ENCODE measurements at places on chromosomes 1 and 21.

DNA sequence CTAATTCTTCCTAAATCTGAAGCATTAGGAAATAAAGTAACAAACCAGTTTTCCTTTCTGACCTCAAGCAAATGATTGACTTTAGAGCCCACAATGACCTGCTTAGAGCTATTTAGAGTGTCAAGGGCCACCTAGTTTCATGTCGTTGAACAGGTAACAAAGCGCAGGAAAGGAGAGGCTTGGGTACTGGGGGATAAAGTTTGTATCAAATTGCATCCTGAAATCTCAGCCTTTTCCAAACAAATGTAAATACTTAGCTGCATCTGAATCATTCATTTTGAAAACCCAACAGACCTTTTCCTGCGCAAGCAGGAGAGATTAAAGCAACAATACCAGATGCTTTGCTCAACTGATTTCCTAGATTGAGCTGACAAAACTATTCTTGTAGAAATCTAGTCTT, 121.2 kb downstream of the NRIP1 start:
- DNase-seq, result no peak

- DNase-seq, result no peak
These were observed 35.8 kb upstream of the IFNGR2 start for GRCh38 chr21:33367309-33367973.

DNA sequence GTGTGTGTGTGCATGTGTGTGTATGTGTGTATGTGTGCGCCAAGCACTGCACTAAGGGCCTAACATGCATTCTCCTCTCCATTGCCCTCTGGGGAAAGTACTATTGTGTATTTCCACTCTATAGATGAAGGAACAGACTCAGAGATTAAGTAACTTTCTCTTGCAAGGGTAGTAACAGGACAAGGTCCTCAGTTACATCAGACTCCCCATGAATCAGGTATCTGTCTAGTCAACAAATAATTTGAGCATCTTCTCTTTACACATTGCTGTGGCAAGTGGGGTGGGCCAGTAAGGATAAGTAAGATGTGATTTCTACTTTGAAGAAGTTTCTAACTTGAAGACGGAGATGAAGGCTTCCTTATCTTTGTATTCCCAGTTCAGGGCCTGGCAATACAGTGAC, 5.0 kb upstream of the HTR1D start:
- no peak for DNase-seq

DNA sequence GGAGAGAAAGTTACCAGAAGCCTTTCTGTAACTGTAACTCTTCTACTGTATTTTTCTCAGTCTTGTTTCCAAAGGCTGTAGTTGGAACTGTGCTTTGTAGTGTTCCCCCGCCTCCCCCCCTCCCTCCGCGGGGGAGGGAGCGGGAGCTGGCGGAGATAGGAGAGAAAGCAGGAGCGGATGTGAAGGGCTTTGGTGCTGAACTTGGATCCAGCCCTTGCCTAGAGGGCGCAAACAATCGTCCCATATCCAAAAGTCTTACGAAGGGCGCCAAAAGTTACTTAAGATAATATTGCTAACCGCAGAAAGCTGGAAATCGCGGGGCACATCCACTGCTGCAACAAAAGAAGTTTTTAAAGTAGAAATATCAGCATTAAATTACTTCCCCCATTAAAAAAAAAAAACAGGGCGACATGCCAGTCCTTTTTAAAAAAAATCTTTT, 2.4 kb upstream of the NFIA start:
- DNase-seq, result no peak

DNA sequence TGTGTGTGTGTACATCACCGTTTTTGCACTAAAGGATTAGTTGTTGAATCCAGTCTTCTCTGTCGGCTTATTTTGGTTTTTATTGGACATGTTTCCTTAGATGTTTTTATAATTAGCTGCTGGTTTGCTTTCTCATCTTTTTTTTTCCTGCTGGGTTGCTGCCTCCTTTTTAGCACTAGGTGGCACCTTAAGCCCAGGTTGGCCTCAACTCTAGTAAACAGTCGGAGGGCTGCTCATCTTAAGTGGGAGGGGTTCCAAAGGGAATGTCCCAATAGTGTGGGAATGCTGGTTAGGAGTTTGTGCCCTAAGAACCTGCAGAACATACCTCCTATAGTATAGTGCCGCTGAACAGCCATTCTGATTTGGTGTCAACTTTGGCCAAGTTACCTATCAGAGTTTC, 570.1 kb upstream of the CXADR start:
- DNase-seq, result no peak

- DNase-seq, result no peak
These were observed 155.9 kb downstream of the BARHL2 start for GRCh38 chr1:90561103-90561783.

DNA sequence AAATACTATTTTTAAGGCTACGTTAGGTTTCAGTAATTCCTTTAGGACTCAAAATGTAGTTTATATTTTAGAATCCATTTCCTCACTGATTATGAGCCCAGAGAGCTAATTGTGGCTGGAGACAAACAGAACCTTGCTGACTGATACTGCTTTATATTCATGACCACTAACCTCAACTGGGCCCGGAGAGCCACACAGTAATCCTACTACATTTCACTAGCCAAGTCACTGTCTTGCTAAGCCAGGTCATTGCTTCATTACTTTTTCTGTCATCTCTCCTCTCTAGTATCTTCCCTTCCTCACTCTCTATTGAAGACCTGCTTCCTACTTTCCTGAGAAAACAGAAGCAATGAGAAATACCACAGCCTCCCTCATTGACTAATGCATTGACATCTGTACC, 24.7 kb downstream of the IL23R start:
- no peak for DNase-seq

GRCh38 chr1:94055459-94056122, 65.4 kb downstream of the ABCA4 start:
- DNase-seq, result no peak

- DNase-seq, result no peak
These were observed 377.7 kb downstream of the PCP4 start for GRCh38 chr21:40244981-40245380.

DNA sequence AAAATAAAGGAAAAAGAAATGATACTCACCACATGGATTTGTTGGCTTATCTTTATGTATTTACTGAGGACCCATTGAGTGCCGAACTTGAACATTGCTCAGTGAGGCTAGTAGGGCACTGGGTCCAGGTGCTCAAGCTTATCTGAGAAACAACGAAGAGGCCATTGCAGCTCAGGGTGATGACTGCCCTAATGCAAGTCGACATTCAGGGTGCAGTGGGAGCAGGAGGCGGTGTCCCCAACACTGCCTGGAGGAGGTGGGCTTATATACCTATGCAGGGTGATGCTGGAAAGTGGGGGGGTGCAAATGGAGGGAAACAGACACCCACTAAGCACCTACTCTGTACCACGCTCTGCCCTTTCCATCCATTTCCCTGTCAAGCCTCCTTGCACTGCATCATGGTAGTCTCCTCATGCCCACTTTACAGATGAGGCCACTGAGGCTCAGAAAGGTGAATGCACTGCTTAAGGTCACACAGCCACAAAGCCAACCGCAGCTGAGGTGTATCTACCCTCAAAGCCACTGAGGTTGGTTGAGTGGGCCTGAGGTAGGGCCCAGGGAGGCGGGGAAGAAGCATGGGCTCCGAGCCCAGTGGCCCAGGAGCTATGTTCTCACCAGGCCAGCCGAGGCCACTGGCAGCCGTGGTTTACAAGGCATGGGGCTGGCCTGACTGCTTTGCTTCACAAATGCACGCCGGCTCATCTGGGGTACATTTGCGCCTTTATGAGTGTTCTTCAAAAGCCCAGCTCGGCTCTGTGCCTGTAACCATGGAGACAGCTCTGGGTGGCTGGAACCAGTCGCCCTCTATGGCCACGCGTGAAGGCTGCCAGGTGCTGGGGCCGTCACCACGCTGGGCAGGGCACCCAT, 103.8 kb downstream of the EPHB2 start:
- no peak for DNase-seq

- DNase-seq, result no peak
These were observed 214.6 kb upstream of the RGS18 start for GRCh38 chr1:191943684-191944083.

DNA sequence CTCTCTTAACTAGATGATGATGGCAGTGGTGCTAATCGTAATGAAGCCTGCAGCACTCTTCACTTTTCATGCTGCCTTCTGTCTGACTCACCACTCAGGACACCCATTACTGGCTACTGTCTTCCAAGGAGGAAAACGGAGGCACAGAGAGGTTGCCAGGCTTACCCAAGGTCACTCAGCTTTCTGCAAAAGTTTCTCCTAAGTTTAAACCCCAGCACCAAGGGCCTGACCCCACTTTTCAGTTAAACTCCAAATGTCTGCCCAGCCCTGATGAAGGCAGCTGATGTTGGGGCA, 78.1 kb upstream of the RUNX3 start:
- no peak for DNase-seq

DNA sequence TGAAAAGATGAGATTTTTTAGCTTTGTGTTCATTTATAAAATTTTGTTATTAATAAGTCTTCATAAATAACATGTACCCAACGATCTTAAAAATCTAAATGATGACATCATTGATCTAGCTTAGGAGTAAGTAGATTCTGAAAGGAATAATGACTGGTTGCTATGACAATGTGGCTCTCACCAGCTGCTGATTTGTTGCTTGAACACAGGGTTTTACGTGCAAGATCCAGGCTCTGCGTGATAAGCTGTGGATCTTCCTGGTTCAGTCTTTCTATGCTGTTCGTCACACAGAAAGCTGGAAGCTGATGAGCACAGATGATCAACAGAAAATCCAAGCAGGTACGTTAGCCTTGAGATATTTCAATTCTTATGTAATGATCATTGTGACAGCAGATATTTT, 49.1 kb upstream of the C1orf146 start:
- DNase-seq, result no peak

- no peak for DNase-seq
These were observed 92.9 kb downstream of the RHOU start for GRCh38 chr1:228828151-228828550.

GRCh38 chr1:198912046-198912445, 273.2 kb downstream of the PTPRC start:
- no peak for DNase-seq

GRCh38 chr1:185490924-185491323, 173.9 kb upstream of the IVNS1ABP start:
- DNase-seq, result no peak

DNA sequence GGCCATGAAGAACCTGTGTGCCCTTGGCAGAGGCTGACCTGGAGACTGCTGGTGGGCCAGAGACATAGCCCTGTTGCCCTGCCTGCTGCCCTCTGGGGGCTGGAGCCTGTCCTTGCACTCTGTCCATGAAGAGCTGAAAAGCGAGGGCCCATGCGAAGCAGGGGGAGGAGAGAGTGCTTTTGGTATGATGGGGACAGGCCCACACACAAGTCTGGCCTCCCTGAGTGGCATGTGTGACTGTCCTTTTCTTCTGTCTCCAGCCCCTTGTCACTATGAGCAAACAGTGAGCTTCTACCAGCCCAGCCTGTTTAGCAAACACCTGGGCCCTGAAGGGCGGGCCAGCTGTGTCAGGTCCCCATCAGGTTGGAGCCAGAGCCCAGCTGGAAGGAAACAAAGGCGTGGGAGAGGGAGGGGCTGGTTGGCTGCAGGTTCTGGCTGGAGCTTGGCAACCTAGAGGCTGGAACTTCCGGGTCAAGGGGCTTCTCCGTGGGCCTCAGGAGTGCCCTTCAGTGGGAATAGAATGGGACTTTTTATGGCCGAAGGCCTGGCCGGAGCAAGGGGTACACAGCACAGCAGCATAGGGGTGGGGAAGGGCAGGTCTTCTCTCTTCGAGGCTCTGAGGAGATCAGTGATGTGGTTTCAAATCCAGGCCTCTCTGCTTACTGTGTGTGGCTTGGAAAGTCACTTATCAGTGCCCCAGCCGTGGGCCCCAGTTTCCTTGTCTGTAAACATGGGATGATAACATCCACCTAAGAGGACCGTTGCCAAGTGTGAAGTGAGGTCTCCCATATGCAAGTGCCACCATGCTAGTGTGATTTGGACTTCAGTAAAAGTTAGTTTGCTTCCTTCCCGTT, 14.3 kb downstream of the QSOX1 start:
- no peak for DNase-seq

DNA sequence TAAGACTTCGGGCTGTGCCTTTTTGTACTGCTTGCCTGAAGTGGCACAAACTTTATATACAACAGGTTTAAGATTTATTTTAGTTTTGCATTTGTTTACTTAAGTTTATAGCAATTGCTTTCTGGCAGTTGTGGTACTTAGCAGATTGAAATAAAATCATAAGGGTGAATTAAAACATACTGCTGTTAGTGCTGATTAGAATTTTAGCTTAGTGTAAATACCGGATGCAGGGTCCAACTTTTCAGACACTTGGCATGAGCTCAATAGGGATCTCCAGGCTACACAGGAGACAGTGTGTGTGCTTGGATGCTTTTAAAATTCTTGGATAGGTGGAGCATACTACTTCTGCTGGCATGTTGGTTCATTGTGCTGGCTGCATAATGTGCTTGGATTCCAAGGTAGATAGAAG, 159.6 kb downstream of the NFIA start:
- DNase-seq, result no peak

DNA sequence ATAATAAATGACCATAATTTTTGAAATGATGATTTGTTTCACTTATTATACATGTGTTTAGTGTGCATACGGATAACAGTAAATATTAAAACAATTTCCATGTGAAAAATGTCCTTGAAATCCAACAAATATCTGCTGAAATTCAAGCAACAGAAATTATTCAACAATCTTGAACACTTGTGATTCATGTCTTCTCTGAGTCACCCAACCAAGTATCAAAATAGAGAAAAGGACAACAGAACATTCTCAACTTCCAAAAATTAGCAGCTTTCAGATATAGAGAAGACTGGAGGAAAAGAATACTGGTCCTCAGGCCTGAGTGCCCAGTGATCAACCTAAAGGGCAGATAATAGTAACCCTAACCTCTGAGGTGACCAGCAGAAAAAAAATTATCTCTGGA, 90.8 kb downstream of the VAV3 start:
- DNase-seq, result no peak

GRCh38 chr1:150562446-150563339, 13.5 kb downstream of the ADAMTSL4 start:
- DNase-seq, result peak; percentile 59

DNA sequence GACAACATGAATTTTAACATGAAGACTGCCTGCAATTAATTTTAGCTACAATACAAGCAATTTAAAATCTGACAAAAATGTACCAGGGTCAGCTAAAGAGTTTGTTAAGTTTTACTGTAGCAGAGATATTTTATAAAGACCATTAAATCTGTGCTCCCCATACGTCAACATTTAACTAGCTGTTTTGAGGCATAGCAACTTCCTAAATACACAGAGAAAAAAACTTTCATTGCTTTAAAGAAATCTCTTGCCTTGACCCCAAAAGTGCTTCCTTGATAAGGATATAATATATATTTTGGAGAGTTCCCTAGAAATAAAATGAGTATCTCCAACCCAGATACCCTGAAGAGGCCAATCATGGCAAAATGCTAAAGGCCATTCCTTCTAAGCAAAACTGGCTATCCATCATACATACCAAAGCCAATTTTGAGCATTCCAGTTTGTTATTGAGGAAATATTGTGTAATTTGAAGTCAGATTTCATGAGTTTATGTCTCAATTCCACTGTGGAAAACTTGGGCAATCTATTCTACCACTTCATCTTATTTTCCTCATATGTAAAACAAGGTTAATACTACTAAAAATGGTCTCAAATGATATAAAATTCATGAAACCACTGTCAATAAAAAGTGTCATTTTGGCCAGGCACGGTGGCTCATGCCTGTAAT, 19.1 kb downstream of the ASPM start:
- DNase-seq, result no peak

All from stimulated activated CD8-positive, alpha-beta memory T cell treated with anti-CD3 and anti-CD28 coated beads, Interleukin-7, amount 100 ng/mL, for 48 hours (primary cell).